ENCODE measurements at places on chromosomes 1 and 21.

GRCh38 chr1:30451532-30452125 is 271.8 kb downstream of the MATN1 start:
- DNase-seq = no peak

- no peak for DNase-seq
These were observed 41.1 kb downstream of the ERO1B start for GRCh38 chr1:236240675-236241074.

GRCh38 chr21:38081708-38082107 is 165.5 kb upstream of the KCNJ6 start:
- no peak for DNase-seq

DNA sequence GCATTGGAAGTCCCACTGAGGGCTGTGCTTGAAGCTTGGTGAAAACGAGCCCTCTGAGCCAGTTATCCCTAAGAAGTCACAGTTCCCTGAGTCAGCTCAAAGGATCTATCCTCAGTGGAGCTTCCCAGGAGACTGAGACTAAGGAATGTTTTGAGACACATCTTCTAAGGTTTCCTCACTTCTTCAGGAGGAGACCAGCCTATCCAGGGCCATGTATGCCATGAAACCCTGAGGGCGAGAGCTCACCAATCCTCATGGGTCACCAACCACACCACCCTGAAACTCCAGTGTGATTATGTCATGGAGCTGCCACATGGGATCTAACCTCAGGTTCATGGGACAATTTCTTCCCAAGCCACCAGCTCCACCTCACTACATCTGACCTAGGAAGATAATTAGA is 7.6 kb upstream of the TIE1 start:
- peak; percentile 24 for DNase-seq

- no peak for DNase-seq
These were observed 261.4 kb upstream of the C1orf174 start for GRCh38 chr1:4161366-4162006.

- no peak for DNase-seq
These were observed 98.5 kb downstream of the TRIM11 start for GRCh38 chr1:228308085-228308601.

GRCh38 chr1:185864889-185865517 is 130.8 kb downstream of the HMCN1 start:
- peak; percentile 88 for DNase-seq

GRCh38 chr1:63969441-63969901 is 195.7 kb downstream of the ROR1 start:
- no peak for DNase-seq

- DNase-seq = no peak
These were observed 42.1 kb upstream of the CASZ1 start for GRCh38 chr1:10838541-10838940.

DNA sequence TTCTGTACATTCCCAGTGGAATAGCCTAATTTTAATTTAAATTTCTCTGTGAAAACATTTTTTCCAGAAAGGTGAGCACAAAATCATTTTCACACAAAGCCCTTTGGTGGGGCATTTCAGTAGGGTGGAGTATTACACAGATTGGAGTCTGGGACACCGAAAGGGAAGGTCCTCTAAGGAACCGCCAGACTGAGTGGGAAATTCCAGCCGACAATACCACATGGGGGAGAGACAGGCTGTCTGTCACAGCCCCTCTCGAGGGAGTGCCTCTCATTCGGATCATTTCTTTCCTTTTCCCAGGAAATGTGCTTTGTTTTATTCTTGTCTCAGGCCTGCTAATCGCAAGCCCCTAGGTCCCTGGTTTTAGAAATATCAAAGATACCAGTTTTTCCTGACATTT is 150.6 kb upstream of the HOOK1 start:
- no peak for DNase-seq

Data from HFFc6 (cell line).